ENCODE measurements at places on chromosomes 12 and 14. TPM values are rescaled to one million over a fixed set of nuclear protein-coding genes. Genes with fewer than 3 reads are reported as not detected.

GRCh38 chr12:6313326-6313940 lies 3.0 kb downstream of the PLEKHG6 start:
- DNase-seq, result no peak

DNA sequence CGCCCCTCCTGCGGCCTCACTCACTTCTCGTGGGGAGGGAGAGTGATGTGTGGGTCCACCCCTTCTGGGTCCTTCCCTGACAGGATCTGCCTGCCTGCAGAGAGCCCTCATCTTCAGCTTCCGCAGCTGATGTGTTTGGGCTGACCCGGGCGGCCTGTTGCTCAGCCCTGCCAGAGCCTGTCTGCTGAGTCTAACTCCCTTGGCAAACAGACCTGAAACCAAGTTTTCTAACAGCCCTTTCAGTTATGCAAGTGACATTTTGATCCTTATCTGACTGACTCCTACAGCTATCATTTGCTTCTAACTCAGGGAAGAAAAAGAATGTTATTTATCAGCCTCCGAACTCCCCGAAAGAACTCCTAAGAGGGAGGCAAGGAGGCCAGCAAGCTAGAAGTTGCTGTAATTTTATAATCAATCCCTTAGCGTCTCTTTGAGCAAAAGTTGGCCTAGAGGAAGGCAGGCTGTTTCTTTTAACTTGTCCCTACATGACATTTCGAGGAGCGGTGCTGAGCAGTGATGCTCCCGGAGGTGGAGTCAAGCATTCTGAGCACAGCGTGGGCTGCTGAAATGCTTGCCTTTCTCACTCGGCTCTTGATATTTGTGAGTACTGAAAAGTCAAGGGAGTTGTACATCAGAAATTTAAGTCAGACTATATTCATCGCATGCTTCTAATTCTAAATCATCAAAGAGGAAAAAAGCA lies 31.5 kb upstream of the CACNA2D4 start:
- DNase-seq, result no peak

DNA sequence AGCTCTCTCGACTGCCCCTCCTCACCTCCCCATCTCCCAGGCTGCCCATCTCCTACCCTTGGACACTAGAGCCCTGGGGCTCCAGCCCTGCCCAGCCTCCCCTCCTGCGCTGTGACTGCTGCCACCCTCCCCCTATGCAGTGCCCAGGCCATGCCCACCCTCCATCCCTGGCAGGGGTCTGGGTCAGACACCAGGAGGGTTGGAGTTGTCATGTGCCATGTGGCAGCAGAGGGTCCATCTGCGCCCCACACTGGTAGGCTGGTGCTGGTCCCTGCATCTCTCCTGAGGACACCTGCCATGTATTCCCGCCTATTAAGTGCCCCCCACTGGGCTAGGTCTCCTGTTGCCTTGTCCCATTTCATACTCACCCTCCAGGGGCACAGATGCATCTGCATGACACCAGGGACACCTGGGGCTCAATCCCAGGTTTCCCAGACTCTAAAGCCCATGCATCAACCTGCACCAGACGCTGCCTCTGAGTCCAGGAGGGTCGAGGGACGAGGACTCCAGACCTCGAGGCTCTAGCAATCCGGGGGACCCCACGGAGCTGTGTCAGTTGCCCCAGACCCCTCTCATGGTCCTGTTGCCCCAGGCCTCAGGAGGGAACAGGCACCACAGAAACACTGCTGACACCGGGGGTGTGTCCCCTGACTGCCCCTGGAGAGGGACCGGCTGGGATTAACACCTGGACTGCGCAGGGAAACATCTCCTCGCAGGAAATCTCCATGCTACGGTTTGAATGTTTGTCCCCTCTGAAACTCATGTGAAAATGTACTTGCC lies 23.4 kb upstream of the SFSWAP start:
- DNase-seq, result no peak

ACSS3 gene
- 6.0 TPM for polyA plus RNA-seq

ARID4A gene
- 19.4 TPM for polyA plus RNA-seq

RAPGEF3 gene
- 7.9 TPM for polyA plus RNA-seq

- no peak for DNase-seq
These were observed 1.4 kb downstream of the NFKBIA start for GRCh38 chr14:35403114-35403602.

GRCh38 chr14:100605230-100605629 lies 18.0 kb upstream of the BEGAIN start:
- DNase-seq, result no peak

POTEG gene
- polyA plus RNA-seq, result not detected

GRCh38 chr12:51198568-51199365 lies 19.1 kb downstream of the POU6F1 start:
- DNase-seq, result no peak

- DNase-seq, result no peak
These were observed 13.6 kb upstream of the FOXJ2 start for GRCh38 chr12:8018666-8019581.

Data from large intestine (tissue), 12 donors.